ENCODE measurements at places on chromosomes 4 and X.

- no peak for DNase-seq
These were observed 108.3 kb downstream of the TBC1D19 start for GRCh38 chr4:26692014-26692726.

GRCh38 chrX:63817696-63818095 is 32.7 kb upstream of the ARHGEF9 start:
- DNase-seq: no peak

GRCh38 chrX:53288189-53288588 is 6.8 kb upstream of the IQSEC2 start:
- DNase-seq: no peak

GRCh38 chrX:120282697-120283096 is 28.6 kb downstream of the TMEM255A start:
- DNase-seq: no peak

DNA sequence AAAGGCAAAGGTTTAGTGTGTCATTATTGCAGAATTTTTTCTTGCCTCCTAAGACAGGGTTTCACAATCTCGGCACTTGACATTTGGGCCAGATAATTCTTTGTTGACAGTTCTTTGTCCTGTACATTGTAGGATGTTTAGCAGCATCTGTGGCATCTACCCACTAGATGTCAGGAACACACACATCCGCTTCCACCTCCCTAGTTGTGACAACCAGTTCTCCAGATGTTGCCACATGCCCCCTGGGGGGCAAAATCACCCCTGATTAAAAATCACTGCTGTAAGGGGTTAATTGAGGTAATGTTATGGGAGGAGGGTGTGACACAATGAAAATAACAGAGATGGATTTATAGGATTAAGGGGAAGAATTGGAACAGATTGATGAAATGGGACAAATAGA is 75.3 kb downstream of the HMGB2 start:
- DNase-seq: no peak

- DNase-seq: no peak
These were observed 9.1 kb downstream of the ZFYVE28 start for GRCh38 chr4:2409381-2409783.

DNA sequence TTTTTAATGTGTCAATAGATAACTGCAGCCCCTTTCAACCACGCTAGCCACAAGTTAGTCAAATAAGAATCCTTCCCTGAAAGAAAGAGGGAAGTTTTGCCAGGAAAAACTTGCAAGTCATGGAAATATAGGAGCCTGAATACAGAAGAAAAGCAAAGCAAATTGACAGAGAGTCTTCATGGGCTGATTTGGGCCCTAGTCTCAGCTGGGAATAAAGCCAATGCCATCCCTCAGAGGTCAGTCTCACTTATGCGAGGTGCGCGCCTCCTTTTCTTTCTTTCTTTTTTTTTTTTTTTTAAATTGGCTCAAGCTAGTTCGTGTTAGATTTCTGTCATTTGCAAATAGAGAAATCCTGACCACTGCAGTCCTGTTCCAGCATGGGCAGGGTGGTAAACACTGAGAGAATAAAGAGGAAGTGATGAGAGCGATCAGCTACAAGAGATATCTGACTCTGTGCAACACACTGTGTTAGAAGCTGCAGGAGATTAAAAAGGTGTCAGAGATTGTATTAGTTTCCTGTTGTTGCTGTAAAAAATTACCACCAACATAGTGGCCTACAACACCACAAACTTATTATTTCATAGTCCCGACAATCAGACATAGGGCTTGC is 299.7 kb downstream of the LDB2 start:
- DNase-seq: no peak

GRCh38 chrX:152926279-152926678 is 28.4 kb downstream of the ZNF185 start:
- DNase-seq: no peak
